Left hindlimb (tissue), 1 donor: ENCODE measurements at places on chromosomes 11 and 22.
A peak's percentile ranks its signal among the peaks of the same experiment; 100 is the strongest.

DNA sequence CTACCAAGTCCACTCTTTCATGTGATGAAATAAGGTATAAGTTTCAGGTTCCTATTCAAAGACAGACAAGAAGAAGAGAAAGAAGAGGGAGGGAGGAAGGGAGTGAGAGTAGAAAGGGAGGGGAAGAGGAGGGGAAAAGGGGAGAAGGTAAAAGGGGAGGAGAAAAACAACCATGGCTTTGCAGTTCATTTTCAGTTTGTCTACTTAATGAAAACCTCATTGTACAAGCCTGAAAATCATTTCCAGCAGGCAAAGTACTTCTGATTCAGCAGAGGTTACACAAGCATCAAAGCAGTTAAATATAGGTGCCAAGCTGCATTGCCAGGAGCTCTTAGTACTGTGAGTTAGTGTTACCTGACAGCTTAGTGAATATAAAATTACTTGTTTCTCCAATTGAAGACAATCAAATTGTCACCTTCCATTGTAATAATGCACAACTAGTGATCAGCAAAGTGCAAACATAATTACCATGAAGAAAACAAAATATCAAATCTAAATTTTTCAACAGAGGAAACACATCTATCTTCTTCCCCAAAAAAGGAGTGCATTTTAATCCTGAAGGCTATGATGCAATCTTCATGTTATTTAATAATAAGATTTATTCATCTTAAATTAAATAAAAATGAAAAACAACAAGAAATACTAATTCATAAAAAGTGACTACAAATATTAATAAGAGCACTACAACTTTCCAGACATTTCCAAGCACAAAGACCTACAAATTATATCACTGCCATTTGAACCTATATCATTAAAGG lies 8.2 kb downstream of the SOX6 start:
- no peak for DNase-seq

DNA sequence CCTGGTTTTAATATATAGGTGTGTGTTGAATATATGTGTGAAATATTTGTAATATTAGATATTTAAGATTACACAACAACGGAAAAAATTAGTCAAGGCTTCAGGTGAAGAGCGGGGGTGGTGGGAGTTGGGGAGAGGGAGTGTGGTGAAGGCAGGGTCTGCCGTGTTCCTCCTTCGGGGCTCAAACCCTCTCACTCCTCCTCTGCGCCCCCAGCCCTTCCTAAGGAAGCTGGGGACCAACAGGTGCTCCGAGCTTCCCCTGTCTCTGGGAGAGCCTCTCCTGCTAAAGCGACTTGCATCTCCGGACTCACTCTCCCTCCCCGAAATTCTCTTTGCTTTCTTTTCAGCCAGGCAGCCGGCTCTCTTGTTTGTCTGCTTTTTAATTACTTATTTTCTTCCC lies 960 bp upstream of the CADM1 start:
- DNase-seq, result no peak

GRCh38 chr11:4054643-4055042 lies 40.0 kb upstream of the RRM1 start:
- DNase-seq, result no peak

DNA sequence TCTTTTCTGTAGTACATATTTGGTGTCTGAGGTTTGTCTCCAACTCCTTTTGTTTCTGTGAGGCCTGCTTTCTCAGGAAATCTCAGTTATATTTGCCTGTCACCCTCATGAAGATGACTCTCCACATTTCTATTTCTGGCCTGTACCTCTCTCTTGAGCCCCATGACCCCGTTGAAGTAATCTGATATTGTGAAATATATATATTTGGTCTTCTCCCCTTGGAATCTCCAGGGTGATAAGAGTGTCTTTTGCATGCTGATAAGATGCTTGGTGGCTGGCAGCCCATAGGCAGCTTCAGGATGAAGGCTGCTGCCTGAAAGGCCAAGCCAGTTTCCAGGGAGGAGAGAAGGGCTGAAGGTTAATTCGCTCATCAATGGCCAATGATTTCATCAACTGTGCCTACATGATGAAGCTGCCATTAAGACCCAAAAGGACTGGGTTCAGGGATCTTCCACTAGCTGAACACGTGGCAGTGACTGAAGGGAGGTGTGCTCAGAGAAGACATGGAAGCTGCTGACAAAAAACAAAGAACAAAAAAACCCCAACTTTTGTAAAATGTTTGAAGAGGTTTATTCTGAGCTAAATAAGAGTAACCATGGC lies 67.4 kb downstream of the MICAL2 start:
- DNase-seq, result no peak

GRCh38 chr22:25406510-25407210 lies 157.8 kb upstream of the GRK3 start:
- DNase-seq, result no peak

DNA sequence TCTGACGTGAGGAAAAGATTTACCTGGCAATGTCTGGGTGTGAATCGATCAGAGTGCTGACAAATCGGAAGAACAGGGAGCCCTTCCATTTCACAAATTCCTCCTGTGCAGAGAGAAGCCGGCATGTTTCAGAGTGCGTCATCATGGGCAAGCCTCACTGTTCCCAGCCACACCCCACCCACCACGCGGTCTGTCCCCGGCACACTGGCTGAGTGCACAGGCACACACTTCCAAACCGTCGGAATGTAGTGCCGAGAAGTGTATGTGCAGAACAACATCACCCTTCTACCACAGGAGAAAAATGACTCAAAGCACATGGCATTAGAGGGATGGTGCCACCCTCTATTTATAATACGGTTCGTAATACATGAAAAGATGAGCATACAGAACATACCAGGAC lies 47.5 kb downstream of the NCAPD3 start:
- no peak for DNase-seq

DNA sequence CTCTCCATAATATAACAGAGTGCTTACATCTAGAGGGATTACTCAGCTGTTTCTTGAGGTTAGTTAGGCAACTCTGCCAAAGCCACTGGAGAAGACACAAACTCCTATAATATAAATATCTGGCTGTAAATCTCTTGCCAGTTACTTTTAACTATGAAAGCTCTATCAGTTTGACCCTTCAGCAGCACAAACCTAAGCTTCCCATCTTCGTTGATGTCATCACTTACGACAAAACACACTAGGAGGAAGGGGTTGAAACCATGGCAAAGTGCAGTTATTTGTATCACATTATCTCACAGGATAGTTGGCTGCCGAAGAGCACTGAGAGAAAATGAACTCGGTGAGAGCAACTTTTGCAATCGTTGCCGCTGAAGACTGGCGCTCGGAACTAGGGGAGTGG lies 922.1 kb downstream of the OPCML start:
- no peak for DNase-seq

- DNase-seq, result no peak
These were observed 1.6 kb upstream of the P2RY2 start for GRCh38 chr11:73216465-73216864.

DNA sequence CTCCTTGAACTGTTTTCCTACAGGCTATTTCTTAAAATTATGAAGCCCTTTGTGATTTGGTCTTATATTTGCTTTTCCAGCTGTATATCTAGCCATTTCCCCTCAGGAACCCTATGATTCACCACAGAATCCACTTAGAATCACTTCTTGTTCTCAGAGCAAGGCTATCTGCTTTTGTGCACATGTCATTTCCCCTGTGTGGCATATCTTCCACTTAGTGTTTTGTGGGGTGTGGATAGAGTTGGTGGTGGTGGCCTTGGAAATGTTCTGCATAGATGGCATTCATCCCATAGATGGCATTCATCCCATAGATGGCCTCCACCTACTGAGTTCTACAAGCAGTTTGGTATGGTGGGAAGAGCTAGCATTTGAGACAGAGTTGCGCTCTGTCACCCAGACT lies 44.7 kb downstream of the SWAP70 start:
- DNase-seq, result no peak

- no peak for DNase-seq
These were observed 960.0 kb upstream of the CNTN5 start for GRCh38 chr11:98060759-98061158.

DNA sequence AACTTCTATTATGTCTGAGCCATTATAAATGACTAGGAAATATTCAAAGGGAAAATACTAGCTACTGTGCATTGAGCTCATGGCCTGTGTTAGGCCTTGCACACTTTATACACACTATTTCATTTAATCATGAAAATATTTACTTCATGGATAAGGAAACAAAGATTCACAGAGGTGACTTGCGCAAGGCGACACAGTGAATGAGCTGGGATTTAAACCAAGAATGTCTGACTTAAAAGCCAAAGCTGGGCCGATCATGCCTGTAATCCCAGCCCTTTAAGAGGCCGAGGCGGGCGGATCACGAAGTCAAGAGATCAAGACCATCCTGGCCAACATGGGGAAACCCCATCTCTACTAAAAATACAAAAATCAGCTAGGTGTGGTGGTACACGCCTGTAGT lies 231.5 kb downstream of the MIAT start:
- DNase-seq, result no peak

GRCh38 chr11:124762105-124762623 lies at the start of gene ESAM:
Gene ESAM, minus strand, starts transcription at chr11:124762290. Its CDS starts 136 bp downstream, at chr11:124762154.
- DNase-seq, result peak; percentile 33

- no peak for DNase-seq
These were observed 16.6 kb upstream of the SPTBN2 start for GRCh38 chr11:66745356-66746235.

DNA sequence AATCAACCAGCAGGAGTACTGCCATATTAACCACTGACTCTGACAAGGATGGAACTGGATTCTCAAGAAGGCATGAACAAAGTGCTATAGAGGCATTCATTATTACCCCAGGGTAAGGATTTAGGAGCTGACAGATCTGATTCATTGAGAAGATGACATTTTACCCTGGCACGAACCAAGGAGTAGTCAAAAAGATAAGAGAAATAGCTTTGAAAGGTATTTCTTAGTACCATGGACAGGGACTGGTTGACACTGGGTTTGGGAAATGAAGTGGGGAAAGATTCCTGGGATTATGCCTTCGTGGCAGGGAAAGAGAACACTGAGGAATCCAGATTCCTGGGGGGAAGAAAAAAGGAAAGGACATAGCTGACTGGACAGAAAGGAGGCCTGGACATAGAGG lies 5.1 kb upstream of the SAAL1 start:
- no peak for DNase-seq

DNA sequence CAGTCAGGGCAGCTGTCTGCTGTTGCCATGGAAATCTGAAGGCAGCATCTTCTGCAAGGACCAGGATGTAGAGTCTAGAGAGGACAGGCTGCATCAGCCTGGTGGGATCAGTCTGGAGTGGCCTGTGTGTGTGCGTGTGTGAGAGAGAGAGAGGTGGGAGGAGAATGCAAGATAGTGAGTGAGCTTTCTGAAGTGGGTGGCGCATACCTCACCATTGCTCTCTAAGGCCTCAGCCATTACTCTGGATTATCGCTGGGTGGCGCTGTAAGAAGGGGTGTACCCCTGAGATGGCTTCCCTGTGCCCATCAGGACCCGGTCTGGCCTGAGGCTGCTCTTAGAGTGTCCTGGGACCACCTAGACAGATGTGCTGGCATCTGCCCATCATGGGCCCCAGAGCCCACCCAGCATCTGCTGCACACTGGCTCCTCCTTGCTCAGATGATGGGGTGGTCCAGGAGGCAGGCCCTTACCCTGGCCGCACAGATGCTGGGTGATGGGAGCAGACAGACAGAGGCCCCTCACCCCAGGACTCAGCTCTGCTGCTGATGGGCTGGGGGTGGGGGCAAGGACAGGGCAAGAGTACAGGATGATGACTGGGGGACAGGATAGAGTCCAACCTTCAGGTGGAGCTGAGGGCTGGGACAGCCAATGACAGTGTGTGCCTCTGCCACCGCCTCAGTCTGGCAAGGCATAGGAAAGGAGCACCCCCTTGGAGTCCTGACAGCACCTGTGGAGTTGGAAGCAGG lies 25.7 kb upstream of the TUB start:
- no peak for DNase-seq

- DNase-seq, result no peak
These were observed 1.9 kb upstream of the NECTIN1 start for GRCh38 chr11:119730789-119731386.

GRCh38 chr11:115247361-115247760 lies 256.9 kb downstream of the CADM1 start:
- no peak for DNase-seq

- DNase-seq, result no peak
These were observed 39.3 kb downstream of the DDI1 start for GRCh38 chr11:104075706-104076105.

DNA sequence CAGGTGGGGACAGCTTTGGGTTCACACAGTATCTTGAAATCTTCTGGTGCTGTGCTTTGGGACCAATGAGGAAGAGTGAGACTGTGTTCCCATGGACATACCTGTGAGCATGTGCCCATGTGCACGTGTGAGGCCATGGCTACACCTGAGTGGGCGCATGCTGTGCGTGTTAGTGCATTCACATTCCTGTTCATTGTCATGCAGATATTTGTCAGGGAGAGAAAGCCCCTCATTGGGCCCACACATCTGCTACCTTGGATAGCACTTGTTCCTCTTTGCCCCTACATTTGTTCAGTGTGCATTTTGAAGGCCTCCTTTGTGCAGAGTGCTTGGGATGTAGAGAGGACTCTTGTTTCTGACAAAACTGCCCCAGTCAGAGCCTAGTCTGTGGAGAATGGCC lies 154.3 kb upstream of the E2F8 start:
- DNase-seq, result no peak

- no peak for DNase-seq
These were observed 47.3 kb upstream of the CYP2D6 start for GRCh38 chr22:42177891-42178336.

GRCh38 chr22:38730411-38730871 lies 24.7 kb downstream of the GTPBP1 start:
- DNase-seq, result no peak

DNA sequence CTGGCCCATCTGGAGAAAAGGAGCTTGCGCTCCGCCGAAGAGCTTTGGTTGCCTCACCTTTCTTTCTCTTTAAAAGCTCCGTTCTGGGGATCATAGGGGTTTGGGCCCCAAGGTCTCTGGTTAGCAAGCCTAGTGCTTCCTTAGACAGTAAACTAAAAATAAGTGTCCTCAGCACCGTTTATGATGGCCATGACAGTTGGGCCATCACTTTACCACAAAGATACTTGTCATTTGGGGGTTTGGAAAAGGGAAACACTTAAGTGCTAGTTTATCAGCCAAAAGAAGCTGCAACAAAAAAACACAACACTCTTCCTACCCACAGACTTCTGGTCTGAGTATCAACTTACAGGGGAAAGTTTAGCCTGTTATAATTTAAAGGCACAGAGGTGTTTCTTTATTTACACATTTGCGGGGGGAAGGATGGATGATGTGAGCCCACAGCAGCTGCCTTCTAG lies 88.4 kb upstream of the CD44 start:
- no peak for DNase-seq
